Non-pigmented ciliary epithelial cell (primary cell): ENCODE measurements at places on chromosomes 2 and 18.

GRCh38 chr2:46392561-46393346 is 86.6 kb upstream of the TMEM247 start:
- DNase-seq = no peak

GRCh38 chr2:168732506-168732905 is 69.9 kb upstream of the NOSTRIN start:
- no peak for DNase-seq

DNA sequence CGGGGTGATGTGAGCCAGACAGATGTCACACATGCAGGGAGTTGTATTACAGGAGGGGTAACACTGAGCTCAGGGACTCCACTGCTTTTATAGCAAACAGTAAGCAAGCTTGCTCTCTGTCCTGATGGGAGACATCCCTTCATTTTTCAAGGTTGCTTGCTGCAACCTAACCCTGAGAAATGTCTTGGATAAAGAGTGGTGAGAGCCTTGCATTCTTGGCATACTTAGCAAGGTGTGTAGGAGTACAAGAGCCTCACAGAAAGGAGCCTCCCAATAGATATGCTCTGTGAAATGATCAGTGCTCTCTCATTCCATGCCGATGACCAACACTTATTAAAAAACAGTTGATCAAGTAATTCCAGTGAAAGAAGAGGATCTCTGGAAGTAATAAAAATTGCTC is 8.1 kb downstream of the PFN4 start:
- no peak for DNase-seq

- DNase-seq = no peak
Measured at GRCh38 chr18:52670896-52671295, 330.9 kb downstream of the DCC start.

- no peak for DNase-seq
Measured at GRCh38 chr2:68237404-68237803, 14.9 kb downstream of the PPP3R1 start.

DNA sequence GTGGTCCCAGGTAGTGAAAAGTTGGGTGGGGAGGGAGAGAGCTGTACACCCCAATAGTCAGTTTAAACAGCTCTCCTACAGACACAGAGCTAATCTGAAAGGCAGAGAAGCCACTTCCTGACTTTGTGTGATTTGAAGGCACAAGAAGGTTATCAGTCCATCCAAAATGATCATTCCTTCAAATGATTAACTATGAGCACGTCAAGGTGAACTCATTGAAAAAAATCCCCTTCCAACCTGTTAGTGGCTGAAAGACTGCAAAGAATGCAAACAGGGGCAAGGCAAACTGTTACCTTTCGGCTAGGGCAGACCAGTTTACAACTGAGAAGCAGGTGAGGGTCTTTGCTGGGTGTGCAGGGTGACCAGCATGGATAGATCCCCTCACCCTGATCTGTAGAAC is 22.8 kb upstream of the APCDD1 start:
- DNase-seq = no peak

DNA sequence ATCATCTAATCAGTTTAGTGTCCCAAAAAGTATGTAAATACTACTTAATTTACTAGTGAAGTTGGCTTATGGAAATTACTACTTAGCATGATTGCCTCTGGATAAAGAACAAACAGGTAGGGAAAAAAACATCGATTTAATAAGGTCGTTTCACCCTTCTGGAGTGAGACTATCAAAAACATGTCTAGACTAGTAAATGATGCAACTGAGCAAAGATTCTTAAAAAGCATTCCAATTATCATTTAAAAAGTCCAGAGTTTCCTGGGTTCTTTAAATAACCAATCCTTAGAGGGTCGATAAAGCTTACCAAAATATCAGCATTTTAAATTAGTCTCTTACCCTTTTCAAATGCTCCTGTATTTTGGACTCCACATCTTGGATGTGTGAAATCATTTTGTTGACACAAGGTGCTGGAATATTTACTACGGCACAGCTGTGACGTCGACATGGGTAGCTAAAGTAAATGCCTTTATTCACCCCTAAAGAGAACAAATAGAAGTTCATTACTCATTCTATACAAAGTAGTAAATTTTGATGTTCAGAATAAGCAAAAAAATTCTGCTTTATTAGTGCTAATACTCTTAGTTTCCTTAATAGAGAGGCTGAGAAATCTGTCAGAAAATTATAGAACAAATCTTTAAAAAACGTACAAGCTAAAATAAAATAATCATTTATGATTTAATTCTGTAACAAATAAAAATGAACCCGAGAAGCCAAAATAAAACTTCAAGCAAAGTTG is 70.6 kb downstream of the CCDC178 start:
- no peak for DNase-seq

DNA sequence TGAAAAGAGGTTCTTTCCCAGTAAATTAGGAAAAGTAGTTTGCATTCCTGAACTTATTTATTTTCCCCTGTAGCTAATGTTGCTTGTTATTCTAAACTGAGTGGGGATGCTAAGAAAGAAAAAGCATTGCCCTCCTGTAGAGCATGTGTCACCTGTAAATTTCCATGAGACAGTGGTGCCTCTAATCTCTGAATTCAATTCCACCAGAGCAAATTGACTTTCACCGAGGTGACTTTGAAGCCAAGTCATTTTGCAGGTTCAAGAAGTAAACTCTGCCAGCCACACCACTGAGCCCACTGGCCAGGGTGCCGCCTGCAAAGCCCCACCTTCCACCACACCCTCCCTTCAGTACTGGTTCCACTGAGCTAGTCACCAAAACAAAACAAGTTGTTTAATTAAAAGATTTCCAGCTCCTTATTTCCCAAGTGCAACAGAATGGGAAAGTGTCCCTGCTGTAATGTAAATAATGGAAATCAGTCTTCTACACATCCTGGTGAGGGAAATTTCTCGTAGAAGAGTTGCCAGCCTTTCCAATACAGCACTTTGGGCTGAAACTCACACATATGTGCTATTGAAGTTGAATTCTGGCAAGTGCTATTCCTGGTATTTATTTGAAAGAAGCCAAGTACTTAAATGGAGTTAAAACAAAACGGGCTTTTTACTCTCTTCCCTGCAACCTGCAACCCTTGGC is 254.8 kb downstream of the RNF152 start:
- DNase-seq = no peak

GRCh38 chr2:181122601-181123000 is 142.2 kb downstream of the UBE2E3 start:
- no peak for DNase-seq

- DNase-seq = no peak
Measured at GRCh38 chr18:7395566-7395965, 164.7 kb downstream of the LRRC30 start.

GRCh38 chr2:219522111-219523030 is 8.1 kb downstream of the ASIC4 start:
- no peak for DNase-seq

DNA sequence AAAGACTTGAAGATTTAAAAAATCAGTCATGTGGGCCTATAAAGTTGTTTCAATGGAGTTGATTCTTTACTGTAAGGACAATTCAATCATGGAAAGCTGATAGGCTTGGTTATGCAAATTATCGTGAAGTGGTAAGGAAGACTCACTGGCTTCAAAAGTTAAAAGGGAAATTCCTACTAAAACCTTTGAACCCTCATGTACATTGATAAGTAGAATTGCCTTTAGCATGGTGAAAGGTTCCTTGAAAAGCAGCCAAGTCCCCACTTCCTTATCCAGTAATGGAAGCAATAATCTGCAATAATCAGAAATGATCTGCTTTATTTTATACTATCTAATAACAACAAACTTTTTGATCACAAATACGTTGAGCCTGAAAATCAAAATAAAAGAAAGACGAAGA is 14.4 kb upstream of the CCL20 start:
- no peak for DNase-seq

DNA sequence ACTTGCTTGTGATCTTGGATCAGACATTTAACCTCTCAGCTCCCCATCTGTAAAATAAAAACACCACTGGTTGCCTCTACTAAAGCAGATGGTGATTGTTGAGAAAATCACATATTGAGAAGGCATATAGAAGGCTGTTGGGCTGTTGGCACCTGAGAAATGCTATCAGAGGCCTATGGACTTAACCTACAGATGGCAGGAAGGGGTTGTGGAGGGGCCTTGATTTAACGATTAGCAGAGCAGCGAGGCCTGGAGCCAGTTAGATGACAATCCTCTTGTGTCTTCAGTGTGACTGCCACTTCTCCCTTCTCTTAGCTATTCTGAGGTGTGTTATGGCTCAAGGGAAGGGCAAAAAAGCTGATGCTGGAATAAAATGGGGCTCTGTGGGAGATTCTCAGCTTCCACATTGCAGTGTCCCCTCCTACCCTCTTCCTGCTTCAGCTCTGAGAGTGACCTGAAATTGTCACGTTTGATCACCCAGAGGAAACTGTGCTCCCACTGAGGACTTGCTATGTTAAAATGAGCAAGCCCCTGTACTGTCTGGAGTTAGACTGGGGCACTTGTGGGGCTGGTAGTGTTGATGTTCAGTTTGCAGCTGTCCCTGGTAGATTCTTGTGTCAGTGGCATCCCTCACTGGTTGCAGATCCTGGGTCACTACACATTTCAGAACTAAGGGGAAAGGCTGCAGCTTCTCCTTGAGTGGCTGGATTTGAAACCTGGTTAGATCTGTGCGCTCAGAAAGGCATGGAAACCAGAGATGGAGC is 31.5 kb downstream of the CXCR4 start:
- DNase-seq = no peak

DNA sequence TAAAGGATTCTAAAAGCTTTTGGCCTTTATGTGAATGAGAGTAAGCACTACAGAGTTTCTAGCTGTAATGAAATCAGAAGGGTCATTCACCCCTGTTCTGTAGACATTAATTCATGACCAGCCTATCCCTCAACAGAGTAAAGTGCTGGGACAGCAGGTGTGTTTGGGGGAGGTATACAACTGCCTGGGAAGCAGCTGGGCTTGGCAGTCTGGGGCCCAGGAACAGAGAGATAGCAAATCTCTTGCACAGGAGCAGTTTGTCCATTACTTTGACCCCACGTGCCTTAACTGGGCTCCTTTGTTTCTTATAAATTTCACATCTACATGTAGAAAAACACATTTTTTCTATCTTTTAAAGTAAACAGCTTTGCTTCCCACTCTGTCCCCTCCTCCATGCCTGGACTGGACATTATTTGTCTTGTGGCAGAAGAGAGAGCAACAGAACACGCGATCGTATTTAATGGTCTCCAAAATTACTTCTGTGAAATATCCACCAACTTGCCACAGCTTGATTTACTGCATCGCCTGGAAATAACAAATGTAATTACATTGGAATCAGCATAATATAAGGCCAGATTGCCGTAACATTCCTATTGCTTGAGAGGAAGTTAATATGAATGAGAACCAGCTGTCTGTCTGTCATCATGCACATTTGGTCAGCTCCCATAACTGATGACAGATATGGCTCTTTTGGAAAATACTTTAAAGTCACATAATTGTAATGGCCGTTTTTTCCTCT is 263.8 kb downstream of the RBM43 start:
- DNase-seq = no peak

GRCh38 chr2:123791684-123792083 is 233.4 kb upstream of the CNTNAP5 start:
- DNase-seq = no peak

- peak; percentile 66 for DNase-seq
Measured at GRCh38 chr2:76867854-76868253, 654.3 kb downstream of the LRRTM4 start.

DNA sequence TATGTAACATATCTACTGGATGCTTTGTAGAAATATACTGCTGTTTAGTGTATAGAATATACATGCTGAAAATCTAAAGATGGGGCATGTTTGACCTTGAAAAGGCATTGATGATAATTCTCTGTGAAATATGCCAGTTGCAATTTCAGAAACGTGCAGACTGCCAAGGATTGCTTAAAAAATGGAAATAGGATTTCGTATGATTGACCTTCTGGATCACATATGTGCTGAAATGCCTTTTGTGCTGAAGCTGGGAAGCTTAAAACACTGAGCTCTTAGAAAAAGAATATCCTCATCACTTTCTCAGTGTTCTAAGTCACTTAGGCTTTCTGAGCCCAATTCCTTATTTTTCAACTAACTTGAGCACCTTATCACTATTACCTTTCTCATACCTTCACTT is 14.3 kb downstream of the NYAP2 start:
- no peak for DNase-seq

DNA sequence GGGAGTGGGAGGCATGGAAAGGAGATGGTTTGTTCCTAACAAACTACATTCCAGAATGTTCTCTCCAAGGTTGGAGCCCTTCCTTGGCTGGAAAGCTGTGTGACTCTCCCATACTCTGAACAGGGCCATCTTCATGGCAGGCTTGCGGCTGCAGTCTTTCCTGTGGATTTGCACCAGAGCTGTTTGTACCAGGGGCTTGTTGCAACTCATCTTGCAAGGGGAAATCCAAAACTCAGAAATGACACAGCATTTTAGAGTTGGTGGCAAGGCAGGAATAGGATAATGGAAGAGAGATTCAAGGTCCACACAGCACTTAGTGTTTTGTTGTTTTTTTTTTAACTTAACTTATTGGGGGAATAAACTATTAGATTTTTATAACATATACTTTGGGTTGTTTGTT is 73.7 kb upstream of the ZNF516 start:
- no peak for DNase-seq

DNA sequence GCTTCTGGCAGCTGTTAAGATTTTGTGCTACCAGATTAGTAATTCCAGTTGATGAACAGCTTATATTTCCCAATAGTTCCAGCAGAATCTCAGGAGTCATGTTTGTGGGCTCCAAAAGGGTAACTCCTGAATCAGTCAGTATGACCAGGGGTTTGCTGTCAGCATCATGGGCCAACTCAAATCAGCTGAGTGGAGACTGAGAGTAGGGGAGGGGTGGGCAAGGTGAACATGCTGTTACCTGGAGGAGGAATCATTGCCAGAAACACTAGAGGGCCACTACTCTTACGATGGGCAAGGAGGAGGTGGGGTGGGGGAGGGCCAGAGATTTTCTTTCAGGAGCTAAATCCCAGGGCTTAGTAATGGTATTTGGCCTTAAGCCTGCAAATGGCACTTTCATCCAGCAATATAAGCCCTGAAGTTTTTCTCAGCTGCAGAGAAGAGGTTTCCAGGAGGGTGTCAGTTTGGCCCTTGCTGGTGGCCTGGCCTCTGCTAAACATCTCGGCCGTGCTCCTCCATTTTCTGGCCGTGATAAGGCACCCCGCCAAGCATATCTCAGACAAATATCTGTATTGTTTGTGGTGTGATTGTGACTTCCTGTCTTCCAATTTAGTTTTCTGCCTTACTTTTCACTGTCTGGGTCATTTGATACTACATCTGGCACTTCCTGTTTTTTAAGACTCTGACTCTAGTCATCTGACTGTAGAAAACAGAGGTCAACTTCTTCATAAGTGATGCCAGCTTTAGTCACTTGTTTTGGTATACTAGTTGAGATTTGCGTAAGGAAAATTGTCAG is 120.5 kb upstream of the CXCR4 start:
- no peak for DNase-seq

GRCh38 chr2:121160366-121160765 is 124.6 kb downstream of the TFCP2L1 start:
- no peak for DNase-seq

GRCh38 chr2:102832789-102833188 is 71.0 kb downstream of the TMEM182 start:
- DNase-seq = no peak

DNA sequence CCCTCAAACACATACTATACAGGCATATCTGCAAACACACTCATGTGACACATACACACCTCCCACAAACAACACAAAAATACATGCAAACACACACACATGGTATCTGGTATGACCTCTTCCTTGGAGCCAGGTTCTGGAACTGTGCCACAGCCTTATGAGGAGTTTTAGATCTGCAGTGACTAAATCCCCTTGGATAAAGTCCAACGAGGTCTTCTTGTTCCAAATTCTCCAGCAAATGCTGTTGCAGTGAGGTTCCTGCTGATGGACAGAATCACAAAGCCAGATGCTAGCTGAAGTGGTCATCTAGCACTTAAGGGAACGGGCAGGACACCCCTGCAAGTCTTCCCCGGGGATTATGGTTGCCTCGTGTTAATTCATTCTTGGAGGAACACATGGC is 54.5 kb upstream of the DAPL1 start:
- DNase-seq = no peak
